ENCODE measurements at places on chromosomes 7 and 10. TPM values are rescaled to one million over a fixed set of nuclear protein-coding genes. Genes with fewer than 3 reads are reported as not detected.

- H3K4me1 ChIP-seq, result no peaks in the 10 kb centered on the region
- no peaks in the 10 kb centered on the region for H3K36me3 ChIP-seq
- no peaks in the 10 kb centered on the region for H3K27me3 ChIP-seq
- no peak overlapping the region for H3K4me3 ChIP-seq
Measured at GRCh38 chr7:108118959-108119358, 11.2 kb downstream of the LAMB4 start.

GRCh38 chr10:1048349-1048731, 579 bp downstream of the IDI1 start:
- H3K4me3 ChIP-seq, result peak overlapping the region; percentile 80
- DNase-seq, result no peak
- peaks cover 8% of the 10 kb centered on the region for H3K4me1 ChIP-seq
- peaks cover 4% of the 10 kb centered on the region for H3K36me3 ChIP-seq
- H3K27me3 ChIP-seq, result no peaks in the 10 kb centered on the region
- H3K27ac ChIP-seq, result peak overlapping the region; percentile 96

DNA sequence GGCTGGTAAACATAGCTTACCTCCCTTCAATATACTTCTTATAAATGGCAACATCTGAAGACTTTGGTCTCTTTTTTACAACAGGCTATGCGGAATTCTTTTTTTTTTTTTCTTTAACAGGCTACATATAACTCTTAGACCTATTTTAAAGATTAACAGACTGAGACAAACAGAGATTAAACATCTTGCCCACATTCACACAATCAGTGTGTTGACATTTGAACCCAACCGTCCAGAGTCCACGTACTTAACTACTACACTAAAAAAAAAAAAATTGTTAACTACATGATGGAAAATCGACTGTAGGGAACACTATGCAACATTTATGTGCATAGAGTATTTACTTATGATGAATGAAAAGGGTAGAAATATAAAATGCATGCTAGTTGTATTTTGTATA, 298.5 kb downstream of the ELMO1 start:
- no peak overlapping the region for H3K27ac ChIP-seq
- DNase-seq, result no peak
- no peaks in the 10 kb centered on the region for H3K27me3 ChIP-seq

GRCh38 chr10:8279598-8279997, 225.1 kb downstream of the GATA3 start:
- H3K4me1 ChIP-seq, result peaks cover 9% of the 10 kb centered on the region
- no peak overlapping the region for H3K27ac ChIP-seq
- peak; percentile 46 for DNase-seq
- no peaks in the 10 kb centered on the region for H3K36me3 ChIP-seq
- H3K4me3 ChIP-seq, result no peak overlapping the region
- no peaks in the 10 kb centered on the region for H3K27me3 ChIP-seq

MYO1G gene
- total RNA-seq, result 0.36 TPM

DNA sequence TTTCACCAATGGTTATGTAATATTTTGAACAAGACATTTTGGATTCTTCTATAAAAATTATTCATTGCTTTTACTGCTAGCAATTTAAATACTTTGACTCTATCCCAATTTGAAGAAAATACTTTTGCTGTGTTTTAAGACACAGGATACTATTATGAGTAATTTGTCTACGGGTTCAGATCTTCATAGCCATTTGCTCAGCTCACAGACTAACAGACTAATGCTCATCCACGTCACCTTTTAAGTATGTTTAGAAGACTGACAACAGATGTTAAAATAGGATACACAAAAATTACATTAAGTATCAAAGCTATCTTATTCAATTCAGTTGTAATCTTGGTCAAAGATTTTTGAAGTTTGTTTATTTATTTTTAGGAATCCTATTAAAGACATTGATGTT, 251.3 kb upstream of the CHRM2 start:
- H3K27ac ChIP-seq, result no peak overlapping the region
- H3K36me3 ChIP-seq, result no peaks in the 10 kb centered on the region
- no peak overlapping the region for H3K4me3 ChIP-seq
- DNase-seq, result no peak
- no peaks in the 10 kb centered on the region for H3K27me3 ChIP-seq

DNA sequence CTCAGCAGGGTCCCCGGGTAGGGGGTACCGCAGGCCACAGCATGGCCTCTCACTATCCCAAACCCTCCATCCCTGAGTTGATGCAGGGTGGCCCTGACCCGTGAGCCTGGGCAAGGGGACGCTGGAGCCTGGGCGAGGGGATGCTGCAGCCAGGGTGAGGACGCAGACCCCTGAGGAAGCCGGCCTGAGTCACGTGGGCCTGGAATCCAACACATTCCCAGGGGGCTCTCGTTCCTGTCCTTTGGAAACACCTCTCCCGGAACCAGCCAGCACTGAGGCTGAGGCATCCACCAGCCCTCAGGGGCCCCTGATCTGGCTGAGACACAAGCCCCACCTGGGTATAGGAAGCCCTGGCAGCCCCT, 61.5 kb upstream of the NKX6-2 start:
- H3K36me3 ChIP-seq, result no peaks in the 10 kb centered on the region
- H3K27ac ChIP-seq, result no peak overlapping the region
- no peaks in the 10 kb centered on the region for H3K27me3 ChIP-seq
- DNase-seq, result no peak
- no peak overlapping the region for H3K4me3 ChIP-seq
- H3K4me1 ChIP-seq, result peaks cover 12% of the 10 kb centered on the region

GRCh38 chr7:115293628-115294240, 371.8 kb downstream of the MDFIC start:
- H3K4me3 ChIP-seq, result no peak overlapping the region
- H3K4me1 ChIP-seq, result no peaks in the 10 kb centered on the region
- H3K36me3 ChIP-seq, result no peaks in the 10 kb centered on the region
- no peaks in the 10 kb centered on the region for H3K27me3 ChIP-seq
- no peak for DNase-seq

- H3K4me1 ChIP-seq, result peaks cover 15% of the 10 kb centered on the region
- no peaks in the 10 kb centered on the region for H3K27me3 ChIP-seq
- H3K27ac ChIP-seq, result no peak overlapping the region
- H3K36me3 ChIP-seq, result no peaks in the 10 kb centered on the region
Measured at GRCh38 chr7:121099572-121099971, 111.1 kb downstream of the CPED1 start.

POLR1F gene
- total RNA-seq, result 15.6 TPM
